ENCODE measurements at places on chromosomes 16 and 17.

DNA sequence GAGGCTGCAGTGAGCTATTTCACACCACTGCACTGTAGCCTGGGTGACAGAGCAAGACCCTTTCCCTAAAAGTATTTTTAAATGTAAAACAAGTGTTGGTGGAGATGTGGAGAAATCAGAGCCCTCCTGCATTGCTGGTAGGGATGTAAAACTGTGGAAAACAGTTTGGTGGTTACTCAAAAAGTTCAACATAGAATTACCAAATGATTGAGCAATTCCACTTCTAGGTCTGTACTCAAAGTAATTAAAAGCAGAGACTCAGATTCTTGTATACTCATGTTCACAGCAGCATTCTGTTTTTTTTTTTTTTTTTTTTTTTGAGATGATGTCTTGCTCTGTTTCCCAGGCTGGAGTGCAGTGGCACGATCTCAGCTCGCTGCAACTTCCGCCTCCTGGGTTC lies 141.8 kb downstream of the PITPNC1 start:
- no peak for DNase-seq

GRCh38 chr16:3149630-3150345 lies 15.0 kb downstream of the ZNF213 start:
- DNase-seq, result peak; percentile 86

DNA sequence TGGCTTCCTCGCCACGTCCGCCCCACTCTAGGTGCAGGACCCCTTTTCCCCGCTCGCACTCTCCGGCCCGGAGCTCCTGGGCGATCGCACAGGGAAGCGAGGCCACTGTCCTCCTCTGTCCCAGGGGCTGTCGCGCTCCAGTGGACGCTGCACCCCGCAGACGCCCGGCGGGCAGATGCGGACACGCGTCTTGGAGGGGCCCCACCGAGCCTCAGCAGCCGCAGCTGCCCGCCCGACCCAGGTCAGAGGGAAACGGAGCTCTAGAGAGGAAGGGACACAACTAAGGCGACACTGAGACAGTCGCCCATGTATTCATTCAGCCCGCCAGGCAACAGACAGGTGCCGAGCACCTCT lies 726 bp upstream of the SLC13A5 start:
- DNase-seq, result no peak

- no peak for DNase-seq
Observed at GRCh38 chr17:41913798-41914197, 5.0 kb downstream of the ACLY start.

GRCh38 chr16:66513111-66513723 lies 36.7 kb downstream of the TK2 start:
- DNase-seq, result no peak

DNA sequence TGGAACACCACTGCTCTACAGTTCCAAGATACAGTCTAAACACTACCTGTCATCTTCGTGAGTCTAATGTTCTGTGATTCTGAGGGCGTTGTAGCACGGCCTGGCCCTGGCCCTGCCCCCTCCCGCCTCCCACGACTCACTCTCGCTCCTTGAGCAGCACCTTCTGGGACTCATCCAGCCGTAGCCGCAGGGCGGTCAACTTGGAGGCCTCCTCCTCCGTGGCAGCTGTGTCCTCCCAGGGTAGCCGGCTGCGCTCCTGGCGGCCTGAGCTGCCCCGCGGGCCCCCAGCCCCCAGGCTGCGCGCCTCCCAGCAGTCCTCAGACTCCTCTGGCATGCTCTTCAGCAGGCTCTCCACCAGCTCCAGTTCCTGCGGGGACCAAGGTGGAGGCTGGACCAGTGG lies 10.6 kb downstream of the CCDC102A start:
- no peak for DNase-seq

- peak; percentile 34 for DNase-seq
Observed at GRCh38 chr16:87461466-87461991, 31.3 kb downstream of the ZCCHC14 start.

DNA sequence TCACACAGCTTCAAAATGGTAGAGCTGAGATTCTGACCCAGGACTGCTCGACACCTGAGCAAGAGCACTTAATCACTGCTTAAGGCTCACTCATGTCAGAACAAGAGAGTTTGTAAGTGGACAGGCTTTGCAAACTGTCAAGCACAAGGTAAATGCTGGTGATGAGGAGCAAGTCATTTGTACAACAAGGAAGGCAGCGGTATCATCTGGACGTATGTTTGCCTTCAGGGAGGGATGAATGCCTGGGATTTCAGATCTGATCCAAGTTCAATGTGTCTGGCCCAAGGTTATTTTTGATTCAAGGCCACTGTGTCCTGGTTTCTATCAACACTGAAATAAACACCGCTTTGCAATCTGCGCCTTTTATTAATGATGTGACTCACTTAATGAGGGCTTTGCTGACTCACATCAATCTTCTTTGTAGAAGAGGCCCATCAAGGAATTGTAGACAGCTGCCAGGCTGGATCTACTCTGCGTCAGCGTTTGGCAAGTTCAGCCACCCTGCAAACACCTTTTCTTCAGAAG lies 174.4 kb upstream of the HS3ST3A1 start:
- no peak for DNase-seq

DNA sequence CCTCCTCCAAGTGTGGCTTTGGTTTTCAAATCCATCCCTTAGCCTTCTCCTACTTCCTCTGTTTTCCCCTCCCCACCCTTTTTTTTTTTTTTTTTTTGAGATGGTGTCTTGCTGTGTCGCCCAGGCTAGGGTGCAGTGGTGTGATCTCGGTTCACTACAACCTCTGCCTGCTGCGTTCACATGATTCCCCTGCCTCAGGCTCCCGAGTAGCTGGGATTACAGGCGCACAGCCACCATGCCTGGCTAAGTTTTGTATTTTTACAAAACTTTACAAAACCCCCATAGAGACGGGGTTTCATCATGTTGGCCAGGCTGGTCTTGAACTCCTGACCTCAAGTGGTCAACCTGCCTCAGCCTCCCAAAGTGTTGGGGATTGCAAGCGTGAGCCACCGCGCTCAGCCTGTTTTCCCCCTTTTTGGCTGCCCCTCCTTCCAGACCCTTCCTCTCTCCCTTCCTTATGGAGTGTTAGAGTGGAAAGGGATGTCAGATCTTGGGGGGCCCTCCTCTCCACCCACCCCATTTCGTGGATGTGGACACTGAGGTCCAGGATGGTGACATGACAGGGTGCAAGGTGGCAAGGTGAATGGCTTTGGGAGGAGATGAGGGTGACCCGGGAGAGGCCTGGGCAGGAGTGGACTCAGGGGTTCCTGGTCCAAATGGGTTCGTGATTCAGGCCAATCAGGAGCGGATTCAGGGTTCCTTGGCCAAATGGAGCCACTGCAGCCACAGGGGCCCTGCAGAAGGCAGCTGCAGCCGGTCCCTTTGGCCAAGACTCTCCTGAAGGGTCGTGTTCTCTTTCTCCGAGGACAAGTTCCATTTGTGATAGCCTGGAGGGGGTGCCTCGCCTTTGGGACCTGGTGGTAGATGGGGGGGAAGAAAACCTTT lies 4.8 kb downstream of the ABCC1 start:
- DNase-seq, result no peak

DNA sequence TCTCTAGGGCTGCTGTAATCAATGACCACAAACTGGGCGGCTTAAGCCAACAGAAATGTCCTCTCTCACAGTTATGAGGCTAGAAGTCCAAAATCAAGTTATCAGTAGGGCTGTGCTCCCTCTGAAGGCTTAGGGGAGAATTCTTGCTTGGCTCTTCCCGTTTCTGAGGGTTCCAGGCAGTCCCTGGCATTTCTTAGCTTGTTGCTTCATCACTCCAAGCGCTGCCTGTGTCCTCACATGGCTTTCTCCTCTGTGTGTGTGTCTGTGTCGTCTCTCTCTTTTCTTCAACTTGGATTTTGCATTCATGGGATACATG lies 13.7 kb upstream of the CDC42EP4 start:
- DNase-seq, result peak; percentile 63
